ENCODE measurements at places on chromosomes 4 and X.

- DNase-seq: no peak
These were observed 776.8 kb downstream of the CCSER1 start for GRCh38 chr4:90904021-90904420.

DNA sequence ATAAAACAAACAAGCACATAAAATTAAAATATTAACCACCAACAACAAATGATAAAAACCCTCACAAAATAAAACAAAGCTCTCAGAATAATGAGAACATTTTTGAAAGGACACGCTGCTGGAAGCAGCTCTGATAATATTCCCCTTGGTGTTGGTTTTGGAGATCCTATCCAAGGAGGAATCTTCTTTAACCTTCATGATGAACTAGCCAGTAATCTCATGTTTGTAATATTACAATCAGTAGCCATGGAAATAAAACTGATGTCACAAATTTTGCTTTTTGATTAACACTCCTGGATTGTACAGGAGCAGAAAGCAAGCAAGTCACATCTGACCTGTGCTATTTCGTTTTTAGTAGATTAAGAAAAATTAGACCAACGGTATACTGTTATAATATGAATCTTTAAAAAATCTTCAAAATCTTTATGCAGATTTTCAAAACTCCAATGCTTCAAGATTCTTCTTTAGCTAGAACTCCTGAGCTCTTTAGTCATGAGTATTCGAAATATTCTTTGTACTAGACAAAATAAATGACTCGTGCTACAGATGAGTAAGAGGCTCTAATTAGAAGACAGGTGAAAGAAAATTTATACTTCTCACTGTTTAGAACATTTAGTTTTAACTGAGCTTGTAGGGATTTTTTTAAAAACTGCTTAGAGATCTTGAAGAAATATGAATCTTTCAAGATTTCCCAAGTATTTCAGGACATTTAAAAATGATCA, 154.1 kb downstream of the RASL11B start:
- DNase-seq: no peak

GRCh38 chr4:159193046-159193620, 90.3 kb downstream of the RAPGEF2 start:
- no peak for DNase-seq

- no peak for DNase-seq
These were observed 31.7 kb downstream of the ZFYVE28 start for GRCh38 chr4:2386717-2387116.

DNA sequence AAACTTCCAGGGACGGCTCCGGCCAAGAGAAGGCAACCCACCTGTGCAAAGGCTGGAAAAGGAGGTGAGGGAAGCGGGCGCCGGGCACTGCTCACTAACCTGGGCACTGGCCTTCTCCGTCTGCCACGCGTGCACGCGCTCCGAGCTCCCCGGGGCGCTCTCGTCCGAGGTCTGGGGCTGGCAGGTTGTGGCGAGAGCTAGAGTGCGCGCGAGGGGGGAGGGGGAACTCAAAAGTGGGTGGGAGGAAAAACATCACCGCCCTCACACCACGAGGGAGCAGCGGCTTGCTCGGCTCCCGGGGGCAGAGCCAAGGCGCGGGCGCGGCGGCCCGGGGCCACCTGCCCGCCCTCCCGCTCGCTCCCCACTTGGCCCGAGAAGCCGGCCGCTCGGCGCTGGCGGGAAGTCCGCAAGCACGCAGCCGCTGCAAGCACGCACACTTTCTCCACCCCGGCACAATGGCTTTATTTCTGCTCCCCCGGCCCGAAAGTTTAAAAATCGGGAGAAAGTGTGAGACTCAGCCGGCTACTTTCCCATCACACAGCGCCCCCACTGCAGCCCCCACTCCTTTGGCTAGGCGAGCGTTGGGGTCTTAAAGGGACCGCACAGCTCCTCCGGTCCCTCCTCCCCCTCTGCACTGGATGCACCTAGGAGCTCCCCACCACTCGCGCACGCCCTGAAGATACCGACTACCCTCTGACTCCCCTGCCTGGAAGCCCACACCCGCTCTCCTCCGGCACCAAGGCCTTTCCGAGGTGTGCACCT, at the start of gene CHRDL1:
Gene CHRDL1, minus strand, starts transcription at position 173 of the 762 bp plus-strand sequence. CDS start 3,636 bp downstream, outside the sequence.
- DNase-seq: no peak

DNA sequence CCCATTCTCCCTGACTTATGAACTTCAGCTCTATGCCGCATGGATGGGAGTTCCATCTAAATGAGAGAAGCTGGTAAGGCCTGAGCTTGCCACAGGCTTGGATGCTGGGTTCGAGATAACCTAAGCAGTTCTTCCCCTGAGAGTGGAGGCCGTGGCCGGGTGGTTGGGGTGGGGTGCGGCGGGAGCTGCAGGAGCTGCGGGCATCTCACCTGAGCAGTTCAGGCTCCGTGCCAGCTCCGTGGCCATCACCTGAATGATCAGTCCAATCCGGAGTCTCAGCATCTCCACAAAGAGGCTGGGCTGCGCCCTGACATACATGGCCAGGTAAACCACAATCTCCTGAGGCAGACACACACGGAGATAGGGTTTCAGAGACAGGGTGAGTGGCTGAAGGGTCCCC, 77.6 kb downstream of the PHKA2 start:
- DNase-seq: no peak

DNA sequence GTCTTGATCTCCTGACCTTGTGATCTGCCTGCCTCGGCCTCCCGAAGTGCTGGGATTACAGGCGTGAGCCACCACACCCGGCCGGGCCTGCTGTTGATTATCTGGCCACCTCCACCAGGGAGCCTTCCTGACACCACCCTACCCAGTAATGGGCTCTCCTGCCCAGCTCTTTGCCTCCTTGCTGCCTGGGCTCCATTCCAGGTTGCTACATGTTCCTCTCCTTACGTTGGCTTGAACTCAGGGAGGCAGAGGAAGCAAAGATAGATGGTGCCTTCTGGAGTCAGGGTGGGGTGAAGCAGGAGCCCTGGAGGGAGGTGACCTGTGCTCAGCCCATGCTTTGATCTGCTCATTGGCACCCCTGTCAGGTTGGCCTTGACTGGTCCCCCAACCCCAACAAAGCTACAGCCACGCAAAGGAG, 26.3 kb downstream of the FLNA start:
- DNase-seq: no peak

DNA sequence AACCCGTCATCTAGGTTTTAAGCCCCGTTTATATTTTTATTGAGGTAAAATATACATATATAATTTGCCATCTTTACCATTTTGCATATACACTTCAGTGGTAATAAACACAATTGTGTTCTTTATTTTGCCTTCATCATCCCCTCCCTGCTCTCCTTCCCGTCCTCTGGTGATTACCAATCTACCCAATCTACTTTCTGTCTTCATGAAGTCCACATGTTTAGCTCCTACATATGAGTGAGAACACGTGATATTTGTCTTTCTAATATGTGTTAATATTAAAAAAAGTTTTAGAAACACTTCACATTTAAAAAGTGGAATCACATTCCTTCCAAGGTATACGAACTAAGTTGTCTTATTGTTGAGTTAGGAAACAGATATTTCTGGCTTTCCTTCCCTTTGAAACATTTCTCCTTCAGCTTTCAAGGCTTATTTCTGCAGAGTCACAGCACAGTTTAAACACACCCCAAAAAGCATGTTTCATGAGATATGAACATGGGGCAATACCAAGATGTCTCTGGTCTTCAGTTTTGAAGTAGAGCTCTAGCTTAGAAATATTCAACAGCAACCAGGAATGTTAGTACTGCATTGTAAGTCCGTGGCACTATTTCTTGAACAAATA, 35.9 kb downstream of the GYPA start:
- DNase-seq: no peak

GRCh38 chr4:24793219-24794005, 2.0 kb upstream of the SOD3 start:
- no peak for DNase-seq

DNA sequence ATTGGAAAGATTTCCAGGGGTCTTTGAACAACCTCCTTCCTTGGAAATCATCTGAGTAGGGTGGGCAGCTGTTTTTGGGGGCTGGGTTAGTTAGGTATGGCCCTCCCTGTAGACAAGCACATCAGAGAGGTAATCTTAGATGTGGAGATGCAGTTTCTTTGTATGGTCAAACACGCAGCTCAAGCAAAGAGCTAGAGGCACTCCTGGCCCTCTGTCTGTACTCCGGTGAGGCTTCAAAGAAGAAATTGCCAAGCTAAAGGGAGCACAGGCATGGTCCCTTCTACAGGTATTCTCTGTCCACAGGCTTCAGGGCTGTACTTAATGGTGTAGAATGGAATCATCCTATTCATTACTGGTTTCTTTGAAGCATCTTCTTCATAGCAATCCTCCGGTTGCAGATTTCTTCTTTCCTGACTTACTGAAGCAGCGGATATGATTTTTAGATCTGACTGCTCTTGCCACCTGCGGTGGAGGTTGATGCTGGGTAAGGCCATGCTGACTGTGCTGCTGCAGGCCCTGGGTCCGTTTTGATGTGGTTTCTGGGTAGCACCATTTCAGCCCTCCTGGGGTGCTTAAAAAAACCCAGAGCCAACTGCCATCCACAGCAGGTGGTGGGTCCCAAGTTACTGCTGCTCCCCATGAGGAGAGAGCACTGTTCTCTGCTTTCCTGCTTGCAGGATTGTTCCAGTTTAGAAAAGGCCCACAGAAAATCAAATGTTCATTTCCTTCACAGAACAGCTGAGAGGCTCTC, 318.9 kb upstream of the GATB start:
- no peak for DNase-seq

- no peak for DNase-seq
These were observed 39.3 kb upstream of the LPAR4 start for GRCh38 chrX:78708262-78708661.

GRCh38 chr4:45078201-45078600, 351.8 kb upstream of the GNPDA2 start:
- DNase-seq: no peak

Measured in left forelimb (tissue), 1 donor.